ENCODE measurements at places on chromosomes 5 and 9.

GRCh38 chr5:141680751-141681201 is 1.3 kb downstream of the ARAP3 start:
- no peak for DNase-seq

- no peak for DNase-seq
Observed at GRCh38 chr9:129476821-129477611, 143.9 kb downstream of the C9orf50 start.

DNA sequence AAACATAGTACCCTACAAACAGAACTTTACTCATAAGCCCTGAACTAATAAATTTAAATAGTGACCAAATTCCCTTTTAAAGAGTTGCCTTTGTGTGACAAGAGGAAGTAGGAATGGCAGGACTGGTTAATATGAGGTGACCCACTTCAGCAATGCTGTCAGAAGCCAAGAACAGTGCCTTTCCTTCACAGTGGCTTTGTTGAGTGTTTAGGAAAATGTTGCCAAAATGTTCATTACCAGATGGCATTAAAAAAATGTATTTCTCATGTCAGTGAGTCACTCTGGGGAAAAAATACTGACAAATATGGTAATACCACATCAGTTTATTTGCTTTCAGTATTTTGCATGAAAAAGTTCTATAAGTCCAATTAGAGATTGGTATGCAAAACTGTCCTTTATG is 103.3 kb downstream of the DIRAS2 start:
- DNase-seq: no peak

- DNase-seq: no peak
Observed at GRCh38 chr5:122385286-122385685, 73.2 kb downstream of the SNCAIP start.

GRCh38 chr5:151233616-151234085 is 9.8 kb upstream of the CCDC69 start:
- DNase-seq: no peak

DNA sequence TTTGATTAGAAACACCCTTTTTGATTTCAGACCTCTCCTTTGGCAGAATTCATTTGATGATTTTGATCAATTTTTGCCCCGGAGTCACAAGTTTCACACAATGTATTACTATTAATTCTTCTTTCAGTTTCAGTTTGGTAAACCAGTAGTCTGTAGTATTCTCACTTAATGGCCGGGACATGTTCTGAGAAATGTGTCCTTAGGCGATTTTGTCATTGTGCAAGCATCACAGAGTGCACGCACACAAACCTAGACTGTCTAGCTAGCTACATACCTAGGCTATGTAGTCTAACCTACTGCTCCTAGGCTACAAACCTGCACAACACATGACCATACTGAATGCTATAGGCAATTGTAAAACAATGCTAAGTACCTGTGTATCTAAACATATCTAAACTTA is 662.5 kb downstream of the IRX1 start:
- no peak for DNase-seq

DNA sequence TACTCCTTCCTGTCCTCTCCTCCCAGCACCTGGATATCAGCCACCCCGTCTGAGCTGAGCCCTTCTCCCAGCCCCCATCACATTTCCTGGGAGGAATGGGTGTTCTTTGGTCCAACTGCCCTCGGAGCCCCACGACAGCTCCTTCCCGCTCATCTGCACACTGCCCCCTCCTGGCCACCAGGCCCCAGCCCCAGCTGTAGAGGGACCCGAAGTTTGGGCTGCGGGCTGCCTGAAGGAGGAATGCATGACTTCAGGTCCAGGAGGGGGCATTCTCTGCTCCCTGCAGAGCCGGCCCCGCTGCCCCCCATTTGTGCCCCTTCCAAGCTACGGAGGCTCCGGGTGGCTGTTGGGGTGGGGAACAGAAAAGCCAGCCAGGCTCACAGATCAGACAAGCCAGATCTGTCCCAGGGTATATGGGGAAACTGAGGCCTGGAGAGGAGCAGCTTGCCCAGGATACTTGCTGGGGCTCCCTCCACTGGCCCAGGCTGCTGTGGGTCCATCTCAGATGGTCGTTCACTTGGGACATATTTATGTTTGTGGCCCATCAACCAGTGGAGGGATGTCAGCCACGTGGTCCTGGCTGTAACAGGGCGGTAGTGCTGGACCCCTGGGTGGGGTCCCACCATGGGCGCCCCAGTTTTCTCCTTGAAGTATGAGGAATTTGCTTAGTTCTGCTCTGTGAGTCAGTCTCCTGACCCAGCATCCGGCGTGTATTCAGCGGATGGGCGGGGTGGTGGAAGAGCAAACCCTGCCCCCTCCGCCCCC is 33.1 kb downstream of the DAB2IP start:
- DNase-seq: no peak

DNA sequence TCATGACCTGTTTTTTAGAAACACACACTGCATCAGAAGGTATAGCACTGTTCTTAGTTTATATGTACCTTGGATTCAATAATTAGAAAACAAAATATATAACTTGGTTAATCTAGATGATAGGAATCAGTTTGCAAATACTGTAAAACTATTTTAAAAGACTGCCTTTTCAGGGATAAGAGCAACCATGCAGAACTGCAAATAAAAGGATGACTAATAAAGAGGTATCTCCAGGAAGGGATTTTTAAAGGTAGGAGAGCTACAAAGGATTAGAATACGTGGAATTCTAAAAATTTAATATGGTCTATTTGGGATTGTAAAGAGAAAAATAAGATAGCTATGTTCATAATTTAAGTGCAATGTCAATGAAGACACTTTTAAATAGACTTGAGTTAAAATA is 9.4 kb downstream of the GABRA1 start:
- DNase-seq: no peak

DNA sequence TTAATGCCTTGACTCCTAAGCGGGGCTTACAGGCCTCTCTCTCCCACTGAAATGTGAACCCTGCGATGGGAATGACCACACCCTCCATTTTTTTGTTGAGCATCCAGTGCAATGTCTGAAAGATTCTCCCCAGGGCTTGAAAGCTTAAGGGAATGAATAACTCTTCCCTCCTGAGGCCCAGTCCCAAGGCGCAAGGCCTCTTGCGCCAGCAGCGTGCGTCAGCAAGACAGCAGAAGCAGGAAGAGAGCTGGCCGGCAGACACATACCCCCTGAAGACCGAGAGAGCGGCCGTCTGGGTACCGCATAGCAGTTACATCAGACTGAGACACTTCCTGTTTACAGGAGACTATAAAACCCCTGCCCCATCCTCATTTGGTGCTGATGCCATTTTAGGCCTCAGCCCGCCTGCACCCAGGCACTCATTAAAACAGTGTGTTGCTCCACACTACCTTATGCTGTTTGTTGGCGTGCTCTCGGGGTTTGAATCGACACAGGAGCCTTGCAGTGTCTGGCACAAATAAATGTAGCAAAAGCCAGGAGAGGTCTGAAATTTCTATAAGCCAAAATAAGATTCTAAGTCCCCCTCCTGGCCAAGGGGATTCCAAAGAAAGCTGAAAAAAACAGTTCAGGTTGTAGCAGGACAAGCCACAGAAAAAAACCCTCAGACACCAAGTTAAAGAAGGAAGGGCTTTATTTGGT is 62.3 kb downstream of the GDNF start:
- DNase-seq: no peak

GRCh38 chr9:81245254-81245956 is 443.9 kb downstream of the TLE1 start:
- DNase-seq: no peak

- no peak for DNase-seq
Observed at GRCh38 chr9:92612292-92612691, 57.6 kb downstream of the IPPK start.

DNA sequence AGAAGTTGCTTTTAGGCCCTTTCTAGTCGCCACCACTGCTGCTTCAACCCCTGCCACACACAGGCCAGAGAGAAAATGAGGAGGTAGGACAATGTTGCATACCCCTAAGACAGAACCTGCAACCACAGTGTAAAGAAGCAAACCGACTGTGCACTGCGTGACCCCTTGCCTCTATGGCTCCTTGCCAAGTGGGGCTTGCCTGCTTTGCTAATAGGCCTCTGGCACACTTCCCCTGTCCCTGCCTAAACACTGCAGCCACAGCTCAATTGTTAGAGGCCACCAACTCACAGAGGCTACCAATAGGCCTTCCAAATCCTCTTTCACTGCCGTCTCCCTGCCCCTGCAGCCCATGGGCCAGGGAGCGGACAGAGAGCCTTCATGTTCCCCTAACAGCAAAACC is 280.1 kb downstream of the CDH10 start:
- DNase-seq: no peak
